ENCODE measurements at places on chromosomes 7 and 10.

DNA sequence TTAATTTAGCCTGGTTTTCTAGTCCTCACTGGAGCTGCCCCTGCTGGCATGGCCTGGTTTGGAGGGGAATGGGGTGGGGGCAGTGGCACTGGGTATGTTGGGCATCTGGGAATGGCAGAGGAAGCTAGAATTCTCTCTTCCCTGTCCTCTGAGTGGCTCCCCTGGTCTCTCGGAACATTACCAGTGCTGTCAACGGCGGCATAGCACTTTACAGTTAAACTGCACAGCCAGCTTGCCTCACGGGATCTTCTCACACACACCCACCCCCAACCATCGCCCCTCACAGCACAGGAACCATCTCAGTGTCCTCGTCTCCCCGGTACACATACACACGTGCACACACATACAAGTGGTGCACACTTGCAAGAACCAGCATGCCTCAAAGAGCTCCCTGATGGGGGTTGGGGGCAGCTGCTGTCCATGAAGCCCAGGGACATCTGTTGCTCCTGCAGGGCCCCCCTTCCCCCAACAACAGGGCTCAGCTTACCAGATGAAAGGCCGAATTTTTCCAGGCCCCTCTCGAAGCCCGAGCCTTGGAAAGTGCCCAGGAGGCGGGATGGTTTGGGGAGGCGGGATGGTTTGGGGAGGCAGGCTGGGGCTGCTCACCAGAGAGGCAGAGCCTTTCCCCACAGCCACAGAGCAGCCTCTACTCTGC lies 41.0 kb downstream of the TSPAN15 start:
- no peak for DNase-seq

GRCh38 chr10:64156166-64156565 lies 635.0 kb downstream of the REEP3 start:
- DNase-seq = no peak

GRCh38 chr7:51316666-51317581 lies at the start of gene COBL:
COBL (minus strand) TSS chr7:51316809; CDS start chr7:51316633, 176 bp downstream.
- no peak for DNase-seq

- no peak for DNase-seq
Observed at GRCh38 chr10:124081547-124082140, 11.8 kb downstream of the CHST15 start.

- no peak for DNase-seq
Observed at GRCh38 chr7:103887853-103888602, 101.4 kb downstream of the RELN start.

DNA sequence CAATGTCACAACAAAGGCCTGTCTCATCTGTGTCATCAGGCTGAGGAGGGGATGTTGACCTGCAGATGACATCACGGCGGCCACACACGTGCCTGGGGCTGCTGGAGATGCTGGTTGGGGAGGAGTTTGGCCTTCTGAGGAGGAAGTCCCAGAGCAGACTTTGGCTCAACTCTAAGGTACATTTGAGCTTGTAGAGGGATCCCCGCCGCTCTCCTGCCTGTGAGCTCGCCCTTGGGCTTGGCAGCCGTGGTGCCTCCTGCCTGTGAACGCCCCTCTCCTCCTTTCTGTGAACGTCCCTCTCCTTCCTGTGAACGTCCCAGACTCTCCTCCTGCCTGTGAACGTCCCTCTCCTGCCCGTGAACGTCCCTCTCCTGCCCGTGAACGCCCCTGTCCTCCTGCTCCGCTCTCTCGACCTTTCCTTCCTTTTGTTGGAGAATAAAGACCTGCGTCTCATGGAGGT lies 176.4 kb downstream of the DNAJB6 start:
- no peak for DNase-seq

- DNase-seq = no peak
Observed at GRCh38 chr7:3860932-3861331, 559.9 kb downstream of the SDK1 start.

DNA sequence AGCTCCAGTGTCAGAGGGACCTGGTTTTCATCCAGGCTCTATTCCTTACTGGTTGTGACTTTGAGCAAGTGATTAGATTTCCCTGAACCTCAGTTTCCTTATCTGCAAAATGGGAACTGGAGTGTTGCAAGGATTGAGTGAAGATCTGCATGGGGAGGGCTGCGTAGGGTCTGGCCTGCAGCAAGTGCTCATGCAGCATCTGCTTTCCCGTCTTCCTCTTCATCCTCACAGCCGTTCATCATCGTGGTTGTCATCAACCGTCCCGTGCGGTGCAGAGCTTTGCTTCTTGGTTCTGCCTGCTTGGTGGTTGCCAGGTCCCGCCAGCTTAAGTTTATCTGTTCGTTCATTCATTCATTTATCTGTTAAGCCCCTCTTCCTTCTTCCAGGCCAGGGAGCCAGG lies 135.0 kb downstream of the GRK5 start:
- no peak for DNase-seq

- DNase-seq = no peak
Observed at GRCh38 chr7:151808400-151809145, 68.3 kb downstream of the PRKAG2 start.

GRCh38 chr7:100825215-100825671 lies 2.1 kb downstream of the EPHB4 start:
- DNase-seq = no peak

GRCh38 chr7:128172151-128172550 lies 68.9 kb upstream of the LEP start:
- no peak for DNase-seq

GRCh38 chr10:24331457-24331856 lies 122.5 kb downstream of the KIAA1217 start:
- DNase-seq = no peak

DNA sequence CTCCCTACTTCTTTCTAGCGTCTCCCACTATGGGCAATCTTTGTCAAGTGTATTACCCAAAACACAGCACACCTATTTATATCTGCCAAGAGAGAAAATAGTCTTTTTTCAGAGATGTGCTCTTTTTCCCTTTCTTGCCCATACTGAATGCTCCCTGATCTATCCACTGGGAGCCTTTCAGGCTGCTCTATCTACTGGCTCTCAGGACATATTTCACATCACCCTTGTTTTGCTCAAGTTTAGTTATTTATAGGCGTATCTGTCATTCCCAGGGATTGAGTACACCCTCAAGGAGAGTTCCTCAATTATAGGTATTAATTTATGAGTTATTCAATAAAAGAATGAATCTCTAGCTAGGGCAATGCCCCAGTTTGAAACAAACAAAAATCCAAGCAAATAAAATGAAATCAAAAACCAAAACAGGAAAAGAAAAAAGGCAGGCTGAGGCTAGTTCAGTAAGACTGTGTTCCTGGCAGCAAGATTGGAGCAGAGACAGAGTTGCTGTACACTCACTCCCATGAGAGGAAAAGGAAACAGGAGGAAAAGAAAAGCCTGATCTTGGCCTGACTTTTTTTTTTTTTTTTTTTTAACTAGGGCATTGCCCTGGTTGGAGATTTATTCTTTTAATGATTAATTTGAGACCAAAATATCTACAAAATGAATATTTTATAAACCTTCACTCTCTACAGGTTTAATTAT lies 665.9 kb upstream of the PCDH15 start:
- DNase-seq = no peak

- DNase-seq = peak; percentile 67
Observed at GRCh38 chr10:27558612-27559020, 54.5 kb downstream of the RAB18 start.

- DNase-seq = no peak
Observed at GRCh38 chr10:13859979-13860654, 273.4 kb downstream of the PRPF18 start.

DNA sequence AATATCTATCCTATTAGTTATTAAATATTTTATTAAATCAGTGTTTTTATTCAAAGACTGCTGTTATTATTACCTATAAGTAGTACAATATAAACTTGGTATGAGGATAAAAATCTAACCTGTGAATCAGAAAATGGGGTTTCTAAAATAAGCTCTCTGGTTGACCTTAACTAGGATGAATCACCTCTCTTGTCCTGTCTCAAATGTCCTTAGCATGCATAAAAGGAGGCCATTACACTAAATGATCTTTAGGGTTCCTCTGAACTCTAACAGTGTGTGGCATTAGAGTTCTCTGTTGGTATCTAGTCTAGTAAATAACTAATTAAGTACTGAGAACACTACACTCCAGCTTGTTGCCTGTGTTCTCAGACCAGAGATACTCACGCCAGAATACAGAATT lies 143.1 kb upstream of the LRRTM3 start:
- DNase-seq = no peak

DNA sequence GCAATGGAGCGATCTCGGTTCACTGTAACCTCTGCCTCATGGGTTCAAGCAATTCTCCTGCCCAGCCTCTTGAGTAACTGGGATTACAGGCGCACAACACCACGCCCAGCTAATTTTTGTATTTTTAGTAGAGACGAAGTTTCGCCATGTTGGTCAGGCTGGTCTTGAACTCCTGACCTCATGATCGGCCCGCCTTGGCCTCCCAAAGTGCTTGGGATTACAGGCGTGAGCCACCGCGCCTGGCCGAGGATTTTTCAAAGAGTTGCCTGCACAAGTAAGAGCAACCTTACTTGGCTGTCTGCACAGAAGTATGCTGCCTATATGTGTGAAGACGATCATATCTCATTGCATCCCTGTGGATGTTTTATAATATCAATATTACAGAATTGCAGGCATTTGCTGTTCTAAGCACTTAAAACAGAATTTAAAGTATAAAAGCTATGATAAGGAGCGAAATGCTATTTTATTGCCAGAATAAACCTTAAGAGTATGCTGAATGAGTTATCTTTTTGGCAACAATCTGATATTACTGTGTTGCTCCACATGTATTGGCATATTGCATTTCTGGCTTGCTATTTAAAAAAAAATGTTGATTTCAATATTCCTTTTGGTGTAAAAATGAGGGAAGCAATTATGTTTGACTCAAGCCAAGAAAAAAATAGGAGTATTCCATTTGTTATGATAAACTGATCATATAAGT lies 379.4 kb upstream of the SEMA3D start:
- no peak for DNase-seq
